GDM1 (cell line): ENCODE measurements at places on chromosomes 7 and 10.
A peak's percentile ranks its signal among the peaks of the same experiment; 100 is the strongest.

- DNase-seq, result no peak
Observed at GRCh38 chr10:6204063-6204340, 1.3 kb downstream of the PFKFB3 start.

DNA sequence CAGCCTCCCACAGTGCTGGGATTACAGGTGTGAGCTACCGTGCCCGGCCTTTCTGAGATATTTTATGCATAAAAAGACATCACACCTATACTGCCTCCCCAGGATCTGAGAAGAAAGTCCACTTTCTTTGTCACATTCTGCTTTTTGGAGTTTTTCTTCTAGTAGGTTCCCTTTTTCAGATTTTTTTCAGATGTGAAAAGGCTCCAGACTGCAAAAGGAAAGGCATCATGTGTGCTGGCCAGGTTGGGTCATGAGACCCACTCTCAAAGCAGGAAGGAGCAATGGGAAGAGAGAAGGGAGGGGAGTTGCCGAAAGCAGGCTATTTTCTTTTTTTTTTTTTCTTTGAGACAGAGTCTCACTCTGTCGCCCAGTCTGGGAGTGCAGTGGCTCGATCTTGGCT lies 10.8 kb downstream of the BLVRA start:
- no peak for DNase-seq

- DNase-seq, result no peak
Observed at GRCh38 chr10:48542471-48543181, 62.2 kb downstream of the ARHGAP22 start.

GRCh38 chr10:70523057-70523456 lies 44.5 kb downstream of the PALD1 start:
- no peak for DNase-seq

DNA sequence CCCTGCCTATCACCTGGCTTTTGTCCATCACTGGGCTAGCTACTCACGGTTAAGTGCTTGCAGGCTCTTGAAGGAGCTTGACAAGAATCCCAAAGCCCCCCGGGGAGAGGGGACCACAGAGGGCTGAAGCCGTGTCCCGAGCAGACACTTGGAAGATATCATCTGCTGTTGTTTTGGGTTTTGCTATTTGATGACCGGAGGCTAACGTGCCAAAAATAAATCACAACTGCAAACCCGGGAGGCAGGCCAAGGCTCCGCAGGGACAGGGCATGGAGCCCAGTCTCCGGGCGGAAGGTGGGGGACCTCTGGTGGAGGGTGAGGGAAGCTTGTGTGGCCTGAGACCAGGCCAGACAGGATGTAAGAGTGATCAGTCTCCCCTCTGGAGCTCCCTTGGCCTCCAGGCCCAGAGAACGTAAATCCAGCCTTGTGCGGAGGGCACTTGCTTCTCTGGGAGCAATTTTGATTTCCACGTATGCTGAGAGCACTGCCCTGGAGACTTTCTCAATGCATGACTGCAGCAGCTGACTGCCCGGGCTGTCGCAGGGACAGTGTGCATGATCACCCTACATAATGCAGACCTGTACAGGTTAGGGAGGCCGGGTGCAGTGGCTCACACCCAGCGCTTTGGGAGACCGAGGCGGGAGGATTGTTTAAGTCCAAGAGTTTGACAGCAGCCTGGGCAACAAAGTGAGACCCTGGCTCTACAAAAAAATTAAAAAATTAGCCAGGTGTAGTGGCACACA lies at the start of gene PHKG1:
Gene PHKG1 (minus strand): TSS at position 164 of the 743 bp plus-strand sequence. CDS start 4,011 bp downstream, outside the sequence.
- no peak for DNase-seq

DNA sequence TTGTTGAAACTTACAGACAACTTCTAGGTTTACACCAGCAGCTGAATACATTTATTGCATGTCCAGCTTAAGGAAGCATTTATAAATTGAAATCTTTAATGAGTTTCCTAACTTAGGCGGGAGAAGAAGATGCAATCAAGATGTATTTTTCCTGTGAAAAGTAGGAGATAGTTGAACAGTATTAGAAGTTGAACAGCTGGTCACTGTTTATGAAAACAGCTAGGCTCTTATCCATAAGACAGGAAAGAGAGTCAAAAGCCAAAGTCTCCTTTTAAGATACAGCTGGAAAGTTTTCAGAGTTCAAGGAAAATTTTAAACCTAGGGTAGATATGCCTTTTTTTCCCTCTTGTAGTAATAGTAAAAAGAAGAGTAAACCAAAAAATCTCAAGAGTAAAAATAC lies 236.1 kb upstream of the FERD3L start:
- DNase-seq, result no peak

DNA sequence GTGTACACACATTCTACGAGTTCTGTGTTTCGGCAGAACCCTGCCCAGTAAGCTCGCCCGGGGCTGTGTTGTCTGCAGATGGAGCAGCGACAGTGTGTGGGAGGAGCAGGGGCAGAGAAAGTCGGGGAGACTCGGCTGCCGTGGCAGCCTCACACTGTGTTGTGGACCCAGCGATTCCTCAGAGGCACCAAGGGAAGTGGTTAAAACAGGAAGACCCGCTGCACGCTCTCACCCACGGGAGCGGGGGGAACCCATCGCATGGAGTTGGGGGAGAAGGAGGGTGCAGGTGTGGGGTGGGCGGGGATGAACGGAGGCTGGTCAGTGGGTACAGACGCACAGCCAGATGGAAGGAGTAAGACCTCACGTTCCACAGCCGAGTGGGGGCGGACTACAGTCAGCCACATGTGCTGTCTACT lies 250.2 kb downstream of the ELFN1 start:
- DNase-seq, result peak; percentile 29

DNA sequence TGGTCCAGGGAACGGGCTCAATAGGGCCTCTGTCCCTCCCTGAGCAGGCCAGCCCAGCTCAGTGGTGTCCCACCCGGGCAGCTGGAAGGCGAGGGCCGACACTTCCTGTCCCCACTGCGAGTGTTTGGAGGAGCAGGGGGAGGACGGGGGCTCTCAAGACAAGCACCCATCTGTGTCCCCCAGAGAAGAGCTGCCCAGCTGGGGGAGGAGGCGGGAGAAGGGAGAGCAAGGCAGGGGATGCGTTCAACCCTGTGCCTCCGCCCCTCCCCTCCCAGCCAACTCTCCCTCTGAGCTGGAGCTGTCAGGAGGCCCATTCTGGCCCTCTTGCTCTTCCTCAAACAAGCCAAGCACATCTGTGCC lies 35.7 kb downstream of the ZCCHC24 start:
- no peak for DNase-seq

DNA sequence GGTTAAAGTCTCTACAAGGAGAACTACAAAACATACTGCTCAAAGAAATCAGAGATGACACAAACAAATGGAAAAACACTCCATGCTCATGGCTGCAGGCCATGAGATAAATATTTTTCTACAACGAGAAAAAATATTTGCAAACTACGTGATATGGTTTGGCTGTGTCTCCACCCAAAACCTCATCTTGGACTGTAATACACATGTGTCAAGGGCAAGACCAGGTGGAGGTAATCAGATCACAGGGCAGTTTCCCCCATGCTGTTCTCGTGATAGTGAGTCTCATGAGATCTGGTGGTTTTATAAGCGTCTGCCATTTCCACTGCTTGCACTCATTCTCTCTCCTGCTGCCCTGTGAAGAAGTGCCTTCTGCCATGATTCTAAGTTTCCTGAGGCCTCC lies 57.8 kb downstream of the COA1 start:
- no peak for DNase-seq

DNA sequence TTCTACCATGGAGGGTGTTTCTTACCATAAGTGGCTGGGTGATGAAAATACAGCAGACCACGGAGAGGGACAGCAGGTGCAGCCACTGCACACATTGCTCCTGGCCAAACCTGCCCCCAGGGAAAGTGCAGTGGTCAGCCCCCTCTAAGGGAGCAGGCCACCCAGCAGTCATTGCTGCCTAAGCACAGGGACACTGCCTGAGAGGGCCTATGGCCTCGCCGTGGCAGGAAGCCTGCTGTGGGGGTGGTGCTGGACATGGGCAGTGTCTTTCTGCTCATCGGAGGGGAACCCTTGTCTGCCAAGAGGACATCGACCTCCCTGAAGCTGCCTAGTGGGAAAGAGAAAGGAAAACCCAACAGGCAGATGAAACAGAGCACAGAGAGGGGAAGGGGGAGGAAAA lies 118.3 kb downstream of the PKD1L1 start:
- no peak for DNase-seq

GRCh38 chr7:95859429-95859828 lies 87.1 kb downstream of the DYNC1I1 start:
- DNase-seq, result no peak

- no peak for DNase-seq
Observed at GRCh38 chr7:158821171-158822031, 7.9 kb downstream of the ESYT2 start.

DNA sequence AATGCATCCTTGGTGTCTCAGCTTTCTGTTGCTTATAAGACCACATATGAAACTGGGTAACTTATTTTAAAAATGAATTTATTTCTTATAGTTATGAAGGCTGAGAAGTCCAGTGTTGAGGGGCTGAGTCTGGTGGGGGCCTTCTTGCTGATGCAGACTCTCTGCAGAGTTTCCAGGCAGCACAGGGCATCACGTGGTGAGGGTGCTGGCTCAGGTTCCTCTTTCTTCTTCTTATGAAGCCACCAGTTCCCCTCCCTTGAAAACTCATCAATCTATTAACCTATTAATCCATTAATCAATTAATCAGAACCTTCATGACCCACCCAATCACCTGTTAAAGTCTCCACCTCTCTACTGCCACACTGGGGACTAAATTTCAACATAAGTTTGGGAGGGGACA lies 595.6 kb upstream of the NRP1 start:
- DNase-seq, result no peak

DNA sequence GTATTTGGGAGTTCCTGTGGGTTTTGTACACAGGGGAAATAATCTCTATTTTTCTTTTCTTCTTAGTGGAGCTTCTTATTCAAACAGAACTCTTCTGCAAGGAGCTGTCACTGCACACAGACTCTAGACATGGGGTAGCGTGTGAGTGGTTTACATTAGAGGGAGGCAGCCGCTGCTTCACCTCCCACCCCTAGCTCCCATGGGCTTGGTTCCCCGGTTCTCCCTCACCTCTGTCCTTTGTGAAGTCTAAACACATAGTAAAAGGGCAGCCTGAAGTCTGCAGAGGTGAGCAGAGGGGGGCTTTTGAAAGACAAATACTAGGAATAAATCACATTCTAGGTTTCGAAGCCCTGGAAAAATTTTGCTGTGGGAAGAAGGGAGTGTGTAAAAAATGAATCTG lies 5.5 kb downstream of the ASB4 start:
- no peak for DNase-seq

DNA sequence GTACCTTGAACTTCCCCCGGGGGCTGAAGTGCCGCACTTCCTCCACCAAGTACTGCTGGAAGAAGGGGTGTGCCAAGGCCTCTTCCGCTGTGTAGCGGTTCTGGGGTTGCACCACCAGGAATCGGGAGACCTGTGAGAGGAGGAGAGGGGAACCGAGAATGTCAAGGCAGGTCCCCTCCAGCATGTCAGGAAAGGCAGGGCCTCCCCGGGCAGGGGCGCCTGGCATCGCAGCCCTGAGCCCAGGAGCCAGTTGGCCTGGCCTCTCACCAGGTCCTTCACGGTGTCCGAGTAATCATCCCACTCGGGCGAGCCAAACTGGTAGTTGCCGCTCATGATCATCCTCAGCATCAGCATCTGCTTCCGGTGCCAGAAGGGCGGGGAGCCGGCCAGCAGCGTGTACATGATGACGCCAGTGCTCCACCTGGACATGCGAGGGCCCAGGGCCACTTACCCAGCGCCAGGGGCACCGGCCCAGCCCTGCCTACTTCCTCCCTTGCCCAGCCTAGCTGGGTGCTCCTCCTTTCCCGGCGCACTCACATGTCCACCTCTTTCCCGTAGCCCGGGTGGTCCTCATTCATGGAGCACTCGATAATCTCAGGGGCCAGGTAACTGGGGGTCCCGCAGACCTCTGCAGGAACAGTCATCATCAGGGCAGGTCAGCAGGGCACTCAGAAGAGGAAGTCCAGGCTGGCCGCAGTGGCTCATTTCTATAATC lies 11.0 kb downstream of the PHKG1 start:
- DNase-seq, result no peak

GRCh38 chr10:122249991-122250750 lies 20.9 kb upstream of the BTBD16 start:
- no peak for DNase-seq

GRCh38 chr7:18495412-18496340 lies at the start of gene HDAC9:
Gene HDAC9, plus strand, starts transcription at chr7:18495749. Its CDS starts 554 bp downstream, at chr7:18496303.
- no peak for DNase-seq

DNA sequence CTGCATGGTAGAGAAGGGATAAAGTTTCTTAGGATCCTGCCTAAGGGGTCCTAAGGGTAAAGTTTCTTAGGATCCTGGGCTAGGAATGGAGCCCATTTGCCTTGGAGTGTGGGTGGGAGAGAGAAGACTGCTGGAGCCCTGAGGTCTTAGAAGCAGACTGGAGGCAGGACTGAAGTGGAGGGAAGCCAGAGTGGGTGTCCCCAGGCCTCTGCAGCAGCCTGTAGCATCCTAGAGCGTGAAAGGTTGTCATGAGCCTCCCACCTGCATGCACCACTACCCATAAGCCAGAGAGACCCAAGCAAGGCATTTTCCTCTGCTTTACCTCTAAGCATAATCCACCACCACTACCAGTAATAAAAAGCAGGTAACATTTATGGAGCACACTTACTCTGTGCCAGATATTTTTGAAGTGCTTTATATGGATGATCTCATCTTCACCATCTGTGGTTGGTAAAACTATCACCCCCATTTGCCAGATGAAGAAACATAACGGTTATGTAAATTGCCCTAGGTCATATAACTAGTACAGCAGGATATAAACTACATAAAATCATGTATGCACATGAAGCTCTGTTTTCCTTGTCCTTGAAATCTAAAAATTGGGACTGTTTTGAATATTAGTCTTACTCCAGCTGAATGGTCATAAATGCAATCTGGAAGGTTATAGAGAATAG lies 103.5 kb upstream of the CCDC6 start:
- no peak for DNase-seq

DNA sequence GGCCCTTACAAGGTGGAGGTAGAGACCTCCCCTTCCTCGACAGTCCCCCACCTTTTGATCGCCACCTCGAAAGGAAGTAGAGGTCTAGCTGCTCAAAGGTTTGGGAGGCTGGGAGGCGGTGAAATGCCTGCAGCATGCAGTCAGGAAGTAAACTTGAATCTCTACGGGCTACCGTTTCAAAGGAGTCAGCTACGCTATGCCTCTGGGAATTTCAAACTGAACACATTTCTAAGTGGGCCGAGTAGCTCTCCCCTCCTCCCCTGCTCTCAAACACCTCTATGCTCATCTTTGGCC lies 68.0 kb downstream of the CXCL12 start:
- DNase-seq, result no peak

DNA sequence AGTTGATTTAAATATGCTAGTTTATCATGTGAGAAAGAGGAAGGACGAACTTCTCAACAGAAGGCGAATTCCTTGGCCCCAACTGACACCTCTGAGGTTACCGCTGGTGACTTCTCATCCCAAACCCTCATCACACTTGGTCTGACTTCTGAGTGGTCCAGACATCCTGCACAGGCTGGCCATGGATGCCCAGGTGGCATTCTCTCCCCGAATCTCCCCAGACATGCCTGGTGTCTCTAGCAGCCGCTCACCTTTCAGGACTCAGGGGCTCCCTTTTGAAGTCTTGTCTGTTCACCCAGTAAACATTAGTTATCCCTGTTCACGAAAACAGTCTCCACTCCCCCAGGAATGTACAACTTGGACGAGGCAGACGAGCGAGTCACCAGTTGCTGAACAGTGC lies 157.7 kb downstream of the ADARB2 start:
- DNase-seq, result no peak
